ENCODE measurements at places on chromosomes 1 and 21.

DNA sequence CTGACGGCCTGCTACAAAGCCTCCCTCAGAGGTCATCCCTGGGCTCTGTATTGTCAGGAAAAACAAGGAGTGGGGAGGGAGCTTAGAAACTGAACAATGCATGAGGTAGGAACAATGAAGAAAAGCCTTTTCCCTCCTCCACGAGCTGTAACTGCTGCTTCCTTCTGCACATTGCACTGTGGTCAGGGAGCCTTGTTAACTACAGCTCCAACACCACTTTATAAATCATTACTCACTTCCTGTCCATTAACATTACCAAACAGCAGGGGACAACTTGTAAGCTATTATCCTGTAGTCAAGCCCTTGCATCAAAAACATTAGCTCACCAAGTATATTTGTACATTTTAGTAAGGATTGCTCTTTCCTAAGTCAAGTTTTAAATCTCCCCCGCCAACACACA, 336.0 kb upstream of the NR5A2 start:
- no peak for DNase-seq

DNA sequence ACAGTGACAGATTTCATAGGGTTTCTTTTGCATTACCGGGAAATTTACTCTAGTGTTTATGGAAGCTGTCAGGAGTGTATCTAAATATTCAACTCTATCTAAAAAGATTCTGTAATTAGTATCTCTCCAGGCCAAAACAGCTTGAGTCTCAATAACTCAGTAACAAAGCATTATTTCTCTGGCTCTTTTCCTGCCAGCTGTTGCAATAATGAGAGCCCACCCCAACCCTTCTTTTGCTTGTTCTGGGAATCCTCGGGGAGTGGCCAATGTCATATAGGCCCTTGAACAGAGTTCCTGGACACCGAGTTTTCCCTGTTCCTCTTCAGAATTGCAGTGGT, 120.1 kb upstream of the SGIP1 start:
- DNase-seq: no peak

GRCh38 chr1:230823426-230823825, 44.9 kb downstream of the C1orf198 start:
- DNase-seq: no peak

DNA sequence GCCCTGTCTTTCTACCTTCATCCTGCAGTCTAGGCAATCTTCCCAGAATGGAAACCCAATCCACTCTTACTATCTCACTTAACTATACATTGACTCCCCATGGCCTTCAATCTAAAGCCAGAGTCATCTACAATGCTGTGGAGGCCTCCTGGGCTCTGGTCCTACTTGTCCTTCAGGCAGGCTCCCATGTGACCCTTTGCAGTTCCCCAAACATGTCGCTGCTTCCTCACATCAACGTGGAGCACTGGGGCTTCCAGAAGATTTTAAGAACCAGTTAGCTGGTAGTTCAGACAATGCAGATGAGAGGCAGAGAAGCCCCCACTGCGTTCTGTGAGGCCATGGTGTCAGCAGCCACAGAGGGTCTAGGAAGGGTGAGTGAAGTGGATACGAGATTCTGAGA, 18.6 kb downstream of the LYPD8 start:
- DNase-seq: no peak
